H4 (cell line): ENCODE measurements at places on chromosomes 7 and 10. TPM values are rescaled to one million over a fixed set of nuclear protein-coding genes. Genes with fewer than 3 reads are reported as not detected.

Gene PRKAR2B
- total RNA-seq = 9.5 and 13.1 TPM in 2 replicates

Gene TUBAL3
- total RNA-seq = 0.25 TPM in 1 of 2 replicates, not detected in the other

GRCh38 chr10:72105710-72106109, 17.4 kb upstream of the SPOCK2 start:
- DNase-seq = no peak

GRCh38 chr10:131090761-131091661, 220.5 kb downstream of the TCERG1L start:
- no peak for DNase-seq

DNA sequence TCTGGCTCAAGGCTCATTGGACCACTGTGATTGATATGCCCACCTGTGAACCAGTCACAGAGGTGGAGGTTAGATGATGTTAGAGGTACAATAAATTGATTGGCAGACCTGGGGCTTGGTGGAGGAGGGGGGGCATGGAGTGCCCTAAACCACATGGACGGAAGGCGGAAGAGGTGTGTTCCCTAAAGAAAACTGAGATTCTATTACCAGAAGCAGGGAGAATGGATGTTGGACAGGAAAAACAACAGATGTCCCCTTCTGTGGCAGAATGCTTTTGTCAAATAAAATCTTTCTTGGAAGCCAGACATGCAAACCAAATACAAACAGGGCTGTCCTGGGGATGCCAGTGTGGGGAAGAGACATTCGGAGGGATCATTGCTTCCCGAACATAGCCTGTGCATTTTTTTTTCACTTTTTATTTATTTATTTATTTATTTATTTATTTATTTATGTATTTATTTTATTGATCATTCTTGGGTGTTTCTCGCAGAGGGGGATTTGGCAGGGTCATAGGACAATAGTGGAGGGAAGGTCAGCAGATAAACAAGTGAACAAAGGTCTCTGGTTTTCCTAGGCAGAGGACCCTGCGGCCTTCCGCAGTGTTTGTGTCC, 433.9 kb downstream of the RPS24 start:
- no peak for DNase-seq

GRCh38 chr10:118914629-118915028, 114.9 kb upstream of the NANOS1 start:
- DNase-seq = no peak

GRCh38 chr10:122328676-122329075, 45.8 kb upstream of the PLEKHA1 start:
- no peak for DNase-seq

- no peak for DNase-seq
These were observed 1.6 kb upstream of the EPC1 start for GRCh38 chr10:32348297-32349198.

DNA sequence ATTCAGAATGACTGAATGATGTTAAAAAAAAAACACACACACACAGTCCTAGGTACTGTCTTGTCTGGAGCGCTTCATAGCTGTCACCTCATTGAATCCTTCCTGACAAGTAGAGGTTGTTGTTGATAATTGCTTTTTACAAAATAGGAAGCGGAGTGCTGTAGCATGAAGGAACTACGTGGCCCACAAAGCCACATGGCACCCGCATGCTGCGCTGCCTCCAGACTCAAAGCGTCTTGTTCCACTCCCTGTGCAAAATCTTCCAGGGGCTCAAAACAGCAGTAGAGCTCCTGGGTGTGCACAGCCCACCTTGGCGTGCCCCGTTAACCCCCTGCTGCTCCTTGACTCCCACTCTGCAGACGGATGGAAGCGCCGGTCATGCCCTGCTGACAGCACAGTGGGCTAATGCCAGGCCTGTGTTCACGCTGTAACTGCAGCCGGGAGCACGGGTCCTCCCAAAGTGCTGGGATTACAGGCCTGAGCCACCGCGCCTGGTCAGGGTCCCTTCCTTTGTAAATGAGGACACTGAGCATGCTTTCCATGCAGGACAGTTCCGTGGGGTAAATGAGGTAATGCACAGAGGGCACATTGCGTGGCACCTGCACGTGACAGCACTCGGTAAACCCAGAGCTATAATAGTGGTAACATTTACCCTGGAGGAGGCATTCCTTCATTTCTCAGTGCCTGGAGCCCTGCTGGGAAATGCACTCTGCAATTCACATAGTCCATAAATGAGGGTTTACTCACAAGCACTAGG, 91.1 kb upstream of the GNA12 start:
- DNase-seq = no peak

DNA sequence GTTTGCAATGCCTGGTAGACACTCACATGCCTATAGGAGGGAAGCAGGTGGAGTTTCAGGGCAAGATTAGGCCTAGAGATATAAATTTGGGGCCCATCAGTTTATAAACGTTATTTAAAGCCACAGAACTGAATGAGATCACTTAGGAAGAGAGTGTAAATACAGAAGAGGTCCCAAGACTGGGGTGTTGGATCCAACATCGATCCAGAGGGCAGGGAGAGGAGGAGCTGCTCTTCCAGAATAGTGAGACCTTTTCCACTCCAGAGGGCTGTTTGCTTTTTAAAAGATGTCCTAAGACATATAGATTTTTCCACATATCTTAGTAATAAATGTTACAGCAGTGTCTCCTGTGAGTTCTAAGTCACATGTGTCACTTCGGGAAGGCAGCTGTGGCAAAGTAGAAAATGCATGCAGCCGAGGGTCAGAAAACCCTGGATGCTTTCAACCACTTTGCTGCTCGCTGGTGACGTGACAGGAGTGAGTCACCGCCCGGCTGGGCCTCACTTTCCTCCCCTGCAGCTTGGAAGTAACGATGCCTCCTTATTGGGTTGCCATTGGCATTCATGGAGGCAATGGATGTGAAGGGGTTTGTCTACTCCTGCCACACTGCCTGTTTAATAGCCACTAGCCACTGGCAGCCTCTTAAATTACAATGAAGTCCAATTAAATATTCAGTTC, 95.4 kb downstream of the TRIL start:
- peak; percentile 67 for DNase-seq
